ENCODE measurements at places on chromosomes 11 and 22.

DNA sequence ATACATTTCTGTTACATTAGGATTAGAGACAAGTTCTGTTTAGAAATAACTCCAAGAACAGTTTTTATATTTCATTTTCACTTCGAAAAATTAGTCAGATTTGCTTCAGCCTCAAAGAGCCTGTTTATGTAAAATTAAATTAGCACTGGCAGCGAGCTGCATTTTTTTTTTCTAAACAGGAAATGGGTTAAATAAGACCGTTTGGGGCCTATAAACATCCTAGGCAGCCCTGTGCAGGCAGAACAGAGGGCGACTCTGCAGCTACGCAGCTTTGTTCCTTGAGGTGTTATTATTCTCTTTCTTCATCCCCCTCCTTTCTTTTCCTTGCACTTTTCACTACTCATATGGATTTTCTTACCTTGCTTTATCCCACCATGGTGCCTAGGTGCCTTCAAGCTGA, 48.7 kb downstream of the CWC15 start:
- no peak for DNase-seq

- no peak for DNase-seq
Observed at GRCh38 chr11:117034901-117035300, 63.3 kb downstream of the SIK3 start.

GRCh38 chr11:130945896-130946295, 29.6 kb upstream of the SNX19 start:
- DNase-seq = no peak

GRCh38 chr11:95884376-95884775, 39.5 kb downstream of the MTMR2 start:
- DNase-seq = no peak

GRCh38 chr11:98365190-98365589, 655.6 kb upstream of the CNTN5 start:
- DNase-seq = no peak

GRCh38 chr11:12769834-12770345, 95.7 kb downstream of the TEAD1 start:
- DNase-seq = peak; percentile 81

DNA sequence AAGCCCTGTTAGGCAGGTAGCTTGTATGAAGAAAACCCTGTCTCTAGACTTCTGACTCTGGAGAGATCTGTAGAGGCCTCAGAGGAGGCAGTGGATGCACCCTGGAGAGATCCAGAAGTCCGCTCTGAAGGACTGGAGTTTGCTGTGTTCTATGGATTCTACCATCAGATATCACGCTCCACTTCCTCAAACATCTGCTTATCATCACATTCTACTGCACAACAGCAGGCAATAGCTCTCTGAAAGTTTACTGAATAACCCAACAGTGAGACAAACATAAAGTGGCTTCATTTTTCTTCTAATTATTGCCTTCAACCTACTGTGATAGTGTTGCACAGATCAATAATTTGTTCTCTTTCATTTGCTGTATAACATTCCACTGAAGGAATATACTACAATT, 59.0 kb upstream of the OR9Q1 start:
- no peak for DNase-seq

- DNase-seq = no peak
Observed at GRCh38 chr11:78338702-78339101, 78.9 kb downstream of the GAB2 start.

- no peak for DNase-seq
Observed at GRCh38 chr22:45965563-45965962, 11.4 kb downstream of the WNT7B start.

- DNase-seq = no peak
Observed at GRCh38 chr22:17476838-17477237, 86.5 kb upstream of the SLC25A18 start.

DNA sequence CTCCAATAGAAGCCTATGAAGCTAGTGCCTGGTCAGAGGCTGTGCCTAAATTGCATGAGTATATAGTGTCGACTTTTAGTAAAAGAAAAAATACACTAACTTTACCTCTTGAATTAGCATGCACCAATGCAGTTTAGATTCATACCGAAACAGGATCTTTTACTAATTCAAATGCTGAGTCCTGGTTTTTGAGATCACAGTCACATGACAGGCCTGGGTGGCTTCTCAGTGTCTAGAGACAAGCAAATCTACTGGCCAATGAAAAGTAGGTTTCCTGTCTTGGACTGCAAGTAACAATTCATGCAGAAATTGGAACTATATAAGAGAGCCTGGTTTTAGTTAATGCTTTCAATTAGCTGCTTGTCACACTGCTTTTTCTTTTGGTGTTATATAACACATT, 7.2 kb downstream of the ARHGEF12 start:
- DNase-seq = no peak

DNA sequence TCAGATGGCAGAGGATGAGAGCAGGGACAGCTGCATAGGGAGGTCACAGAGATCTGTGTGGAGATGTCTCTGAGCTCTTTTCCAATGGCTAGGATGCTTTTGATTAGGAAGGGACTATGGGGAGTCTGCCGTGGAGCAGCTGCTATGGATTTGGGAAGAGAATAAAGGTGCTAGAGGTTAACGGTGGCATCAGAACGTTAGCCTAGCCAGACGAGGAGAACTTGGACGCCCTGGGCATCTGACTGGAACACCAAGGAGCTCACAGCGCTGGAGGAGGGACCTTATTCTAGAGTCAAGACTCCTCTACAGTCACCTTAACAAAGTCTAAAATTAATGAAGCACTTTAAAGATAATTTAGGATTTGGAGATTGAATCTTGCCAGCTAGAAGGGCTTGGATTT, 157.2 kb upstream of the B3GAT1 start:
- DNase-seq = no peak

DNA sequence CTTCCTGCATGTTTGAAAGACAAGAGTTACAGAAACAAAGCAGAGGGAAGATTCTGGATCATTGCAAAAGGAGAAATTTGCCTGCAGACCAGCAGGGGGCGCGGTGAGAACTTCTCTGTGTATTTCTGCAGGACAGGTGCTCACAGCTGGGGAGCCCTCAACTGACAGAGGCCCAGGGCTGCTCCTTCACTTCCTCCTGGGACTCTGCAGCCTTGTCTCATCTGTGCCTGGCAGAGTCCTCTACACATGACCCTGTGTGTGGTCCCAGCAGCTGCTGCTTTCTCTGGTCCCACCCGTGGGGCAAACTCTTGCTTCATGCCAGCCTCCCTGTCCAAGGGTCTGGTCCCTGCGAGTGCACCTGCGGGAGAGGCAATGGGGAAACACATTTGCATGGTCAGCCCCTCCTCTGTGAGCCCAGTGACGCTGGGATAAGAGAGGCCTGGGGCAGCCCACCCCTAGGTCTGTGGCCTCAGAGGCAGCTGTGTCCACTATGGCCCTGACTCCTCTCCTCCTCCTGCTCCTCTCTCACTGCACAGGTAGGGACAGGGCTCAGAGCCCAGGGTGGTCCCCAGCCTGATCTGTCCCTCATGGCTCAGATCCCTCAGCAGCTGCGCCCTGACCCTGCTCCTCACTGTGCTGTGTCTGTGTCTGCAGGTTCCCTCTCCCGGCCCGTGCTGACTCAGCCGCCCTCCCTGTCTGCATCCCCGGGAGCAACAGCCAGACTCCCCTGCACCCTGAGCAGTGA, 43.2 kb upstream of the VPREB1 start:
- DNase-seq = peak; percentile 43

- peak; percentile 56 for DNase-seq
Observed at GRCh38 chr11:114166897-114167323, 107.4 kb downstream of the ZBTB16 start.

GRCh38 chr22:23862103-23862502, 4.4 kb downstream of the SLC2A11 start:
- peak; percentile 28 for DNase-seq

GRCh38 chr11:64592234-64592615, 1.2 kb downstream of the SLC22A12 start:
- DNase-seq = no peak

GRCh38 chr11:7449211-7449840, 36.0 kb upstream of the OLFML1 start:
- DNase-seq = no peak

- DNase-seq = no peak
Observed at GRCh38 chr11:112972399-112973145, 11.4 kb downstream of the NCAM1 start.

GRCh38 chr11:35800970-35801953, 138.7 kb downstream of the TRIM44 start:
- DNase-seq = no peak

- no peak for DNase-seq
Observed at GRCh38 chr22:29569011-29569678, 11.8 kb downstream of the NIPSNAP1 start.

DNA sequence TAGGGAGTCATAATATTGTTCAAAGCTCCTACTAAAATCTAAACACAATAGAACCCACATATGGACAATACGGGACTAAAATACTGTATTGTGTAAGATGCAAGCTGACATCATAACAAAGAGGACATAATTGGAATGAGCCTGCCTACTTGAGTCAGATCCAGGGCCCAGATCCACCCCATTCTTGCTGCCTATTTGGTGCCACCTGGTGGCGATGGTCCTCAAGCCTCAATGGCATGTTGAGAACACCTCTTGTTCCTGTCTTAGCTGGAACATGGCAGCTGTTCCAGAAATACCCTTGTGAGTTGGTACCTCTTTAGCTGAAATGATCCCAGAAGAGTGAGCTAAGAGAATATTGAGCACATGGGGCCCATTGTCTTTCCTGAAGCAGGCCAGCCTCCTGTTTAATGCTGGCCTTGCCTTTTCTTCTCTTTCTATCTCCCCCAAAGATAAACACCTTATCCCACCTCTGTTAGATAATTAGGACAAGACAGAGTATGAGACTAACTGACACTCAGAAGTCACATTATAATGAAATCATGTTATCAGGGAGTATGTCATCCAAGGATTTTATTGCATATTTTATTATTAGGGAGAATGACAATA, 680.9 kb upstream of the ANO5 start:
- peak; percentile 88 for DNase-seq

DNA sequence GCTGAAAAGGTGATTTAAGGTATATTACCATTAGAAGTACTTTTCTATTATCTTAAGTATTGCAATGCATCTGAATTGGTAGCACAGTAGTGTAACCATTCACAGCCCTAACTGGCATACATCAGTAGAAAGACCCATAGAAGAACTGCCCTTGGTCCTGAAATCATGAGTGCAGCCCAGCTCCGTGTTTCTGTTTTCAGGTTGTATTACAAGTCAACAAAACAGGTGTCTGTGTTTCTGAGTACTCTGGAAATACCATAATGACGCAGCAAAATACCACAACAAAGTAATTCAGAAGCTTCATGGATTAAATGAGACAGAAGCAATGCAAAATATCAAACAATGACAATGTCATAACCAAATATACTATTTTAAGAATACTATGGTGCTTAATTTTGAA, 226.3 kb downstream of the OPCML start:
- no peak for DNase-seq

GRCh38 chr11:26849036-26849435, 127.2 kb upstream of the SLC5A12 start:
- no peak for DNase-seq

- peak; percentile 79 for DNase-seq
Observed at GRCh38 chr11:88508759-88509581, 171.4 kb upstream of the CTSC start.

All from NCI-H1417 (cell line).